ENCODE measurements at places on chromosomes 5 and 9. TPM values are rescaled to one million over a fixed set of nuclear protein-coding genes. Genes with fewer than 3 reads are reported as not detected.

DNA sequence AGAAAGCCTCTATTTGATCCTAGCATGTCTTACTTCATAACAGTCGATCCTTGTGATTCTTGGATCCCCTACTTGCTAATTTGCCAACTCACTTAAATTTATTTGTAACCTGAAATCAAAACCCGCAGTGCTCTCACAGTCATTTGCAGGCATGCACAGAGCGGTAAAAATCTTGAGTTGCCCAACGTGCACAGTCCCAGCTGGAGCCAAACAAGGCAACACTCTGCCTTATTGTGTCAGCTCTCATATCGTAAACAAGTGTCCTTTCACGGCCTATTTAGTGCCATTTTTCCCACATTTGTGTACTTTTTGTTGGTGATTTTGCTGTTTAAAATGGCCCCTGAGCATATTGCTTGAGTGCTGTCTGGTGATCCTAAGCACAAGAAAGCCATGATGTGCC is 511.3 kb upstream of the WWC1 start:
- DNase-seq, result no peak

GRCh38 chr5:159098603-159099436 is 896 bp downstream of the EBF1 start:
- DNase-seq, result no peak

DNA sequence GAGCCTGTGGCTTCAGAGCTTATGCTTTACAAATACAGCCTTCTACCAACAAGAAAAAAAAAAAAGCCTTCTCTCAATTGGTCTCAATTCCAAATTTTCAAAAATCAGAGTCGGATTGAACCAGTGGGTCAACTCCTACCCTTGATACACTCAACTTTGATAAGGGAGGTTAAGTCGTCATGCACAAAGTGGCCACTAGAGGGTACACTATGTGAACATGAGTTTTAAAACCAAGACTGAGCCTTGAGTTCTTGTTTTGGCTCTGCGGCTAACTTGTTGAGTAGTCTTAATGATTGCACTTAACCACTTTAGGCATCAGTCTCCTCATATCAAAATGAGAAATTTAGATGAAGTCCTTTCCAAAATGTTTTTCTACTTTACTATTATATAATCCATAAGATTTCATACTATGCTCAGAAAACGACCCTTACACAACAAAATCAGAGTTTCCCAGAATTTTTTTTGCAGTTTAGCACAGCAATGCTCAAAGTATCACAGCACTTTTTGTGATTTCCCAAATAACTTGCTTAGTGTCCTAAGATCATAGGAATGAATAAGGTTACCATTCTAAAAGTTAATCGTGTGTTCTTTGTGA is 92.9 kb upstream of the MTAP start:
- no peak for DNase-seq

- no peak for DNase-seq
Measured at GRCh38 chr9:14907696-14908095, 2.5 kb downstream of the FREM1 start.

DNA sequence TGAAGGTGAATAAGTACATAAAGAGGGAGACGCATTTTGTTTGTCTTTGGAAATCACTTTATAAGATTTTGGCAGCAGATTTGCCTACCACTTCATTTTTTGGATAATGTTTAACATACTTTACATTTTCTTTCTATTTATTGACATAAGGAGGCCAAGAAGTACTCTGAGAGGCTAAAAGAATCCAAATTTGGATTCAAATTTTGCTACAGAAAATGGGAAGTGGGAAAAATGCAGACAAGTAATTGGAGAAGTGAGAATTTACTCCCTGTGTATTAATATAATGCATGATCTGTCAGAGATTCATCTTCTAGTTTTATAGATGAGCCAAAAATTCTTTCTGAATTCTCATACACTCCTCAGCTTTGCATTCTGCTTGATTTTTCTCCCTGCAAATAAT is 411.2 kb upstream of the CTNND2 start:
- DNase-seq, result no peak

DNA sequence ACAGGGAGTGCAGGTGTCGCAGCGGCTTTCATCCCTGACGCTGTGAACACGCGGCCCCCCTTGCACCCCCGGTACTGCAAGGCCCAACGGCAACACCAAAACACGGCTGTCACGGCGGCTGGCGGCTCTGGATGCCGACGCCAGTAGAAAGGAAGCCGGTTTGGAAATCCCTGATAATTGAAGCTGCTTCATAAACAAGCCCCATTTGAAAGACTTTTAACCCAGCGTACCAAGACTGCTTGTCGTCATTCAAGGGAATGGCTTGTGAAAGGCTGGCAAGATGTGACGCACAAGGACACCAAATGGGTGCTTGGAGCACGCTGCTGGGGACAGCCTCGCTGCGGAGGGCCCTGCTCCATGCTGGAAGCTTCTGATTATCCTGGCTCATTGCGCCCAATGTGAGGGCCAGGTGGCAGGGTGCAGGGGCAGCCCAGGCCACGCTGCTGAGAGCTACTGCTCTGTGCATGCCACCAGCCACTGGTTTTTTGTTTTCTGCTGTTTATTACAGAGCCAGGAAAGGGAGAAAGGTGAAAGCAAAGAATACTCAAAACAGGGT is 63.1 kb downstream of the GTF3C4 start:
- no peak for DNase-seq

GRCh38 chr5:16976625-16977008 is 40.5 kb upstream of the MYO10 start:
- no peak for DNase-seq

DNA sequence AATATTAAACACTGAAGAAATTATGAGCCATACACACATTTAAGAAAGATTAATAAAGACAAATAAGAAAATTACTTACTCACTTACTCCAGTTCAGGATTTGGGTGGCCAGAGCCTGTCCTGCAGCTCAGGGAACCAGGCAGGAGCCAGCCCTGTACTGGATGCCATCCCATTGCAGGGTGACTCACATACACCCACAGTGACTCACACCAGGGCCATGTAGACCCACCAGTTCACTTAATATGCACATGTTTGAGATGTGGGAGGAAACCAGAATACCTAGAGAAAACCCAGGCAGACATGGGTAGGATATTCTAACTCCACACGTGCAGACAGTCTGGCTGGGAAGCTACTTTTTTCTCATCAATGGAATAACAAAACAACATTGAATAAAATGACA is 49.6 kb upstream of the ADRB2 start:
- DNase-seq, result no peak

The TSSK1B gene
- not detected for total RNA-seq

GRCh38 chr9:74963056-74963455 is 10.3 kb upstream of the C9orf40 start:
- DNase-seq, result no peak

DNA sequence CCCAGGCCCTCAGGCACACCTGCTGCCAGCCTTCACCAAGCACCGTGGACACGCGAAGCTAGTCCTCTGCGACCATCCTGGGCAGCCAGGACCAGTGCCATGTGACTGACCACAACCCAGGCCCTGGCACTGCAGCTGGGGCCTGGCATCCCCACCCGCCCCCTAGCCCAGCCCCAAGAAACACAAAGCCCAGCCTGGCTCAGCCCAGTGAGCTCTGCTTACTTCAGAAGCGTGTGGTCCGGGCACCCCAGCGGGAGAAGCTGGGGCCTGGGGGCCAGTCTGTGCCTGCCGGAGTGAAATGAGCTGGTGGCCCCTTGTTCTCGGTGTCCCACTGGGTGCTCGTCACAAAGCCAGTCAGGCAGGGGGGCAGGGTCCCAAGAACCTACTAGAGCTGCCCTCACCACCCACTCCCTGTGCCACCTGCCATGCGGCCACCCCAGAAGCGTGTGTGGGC is 87.9 kb downstream of the KCNT1 start:
- no peak for DNase-seq

GRCh38 chr9:96108691-96109380 is 193.1 kb downstream of the HSD17B3 start:
- no peak for DNase-seq
